Stimulated activated CD8-positive, alpha-beta memory T cell treated with anti-CD3 and anti-CD28 coated beads, Interleukin-2, amount 100 ng/mL, for 1 hour (primary cell): ENCODE measurements at places on chromosomes 12 and 14.

- no peak for DNase-seq
These were observed 47.1 kb upstream of the CDKN3 start for GRCh38 chr14:54349713-54350112.

DNA sequence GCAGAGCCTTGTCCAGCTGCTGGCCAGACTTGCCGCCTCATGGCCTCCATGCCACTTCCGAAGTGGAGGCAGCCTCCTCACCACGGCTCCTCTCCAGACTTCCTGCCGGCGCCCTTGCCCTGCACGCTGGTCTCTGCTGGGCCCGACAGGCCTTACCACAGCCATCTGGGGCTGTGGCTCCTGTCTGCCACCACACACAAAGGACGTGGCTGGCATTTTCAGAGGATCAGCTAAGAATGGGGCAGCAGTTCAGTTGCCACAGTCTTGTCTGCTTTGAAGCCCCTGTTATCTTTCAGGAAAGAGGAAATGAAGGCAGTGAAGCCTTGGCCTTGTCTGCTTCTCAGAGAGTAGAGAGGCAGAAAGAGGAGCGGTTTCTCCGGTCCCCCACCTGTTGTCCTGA lies 178.0 kb upstream of the FKBP4 start:
- no peak for DNase-seq

DNA sequence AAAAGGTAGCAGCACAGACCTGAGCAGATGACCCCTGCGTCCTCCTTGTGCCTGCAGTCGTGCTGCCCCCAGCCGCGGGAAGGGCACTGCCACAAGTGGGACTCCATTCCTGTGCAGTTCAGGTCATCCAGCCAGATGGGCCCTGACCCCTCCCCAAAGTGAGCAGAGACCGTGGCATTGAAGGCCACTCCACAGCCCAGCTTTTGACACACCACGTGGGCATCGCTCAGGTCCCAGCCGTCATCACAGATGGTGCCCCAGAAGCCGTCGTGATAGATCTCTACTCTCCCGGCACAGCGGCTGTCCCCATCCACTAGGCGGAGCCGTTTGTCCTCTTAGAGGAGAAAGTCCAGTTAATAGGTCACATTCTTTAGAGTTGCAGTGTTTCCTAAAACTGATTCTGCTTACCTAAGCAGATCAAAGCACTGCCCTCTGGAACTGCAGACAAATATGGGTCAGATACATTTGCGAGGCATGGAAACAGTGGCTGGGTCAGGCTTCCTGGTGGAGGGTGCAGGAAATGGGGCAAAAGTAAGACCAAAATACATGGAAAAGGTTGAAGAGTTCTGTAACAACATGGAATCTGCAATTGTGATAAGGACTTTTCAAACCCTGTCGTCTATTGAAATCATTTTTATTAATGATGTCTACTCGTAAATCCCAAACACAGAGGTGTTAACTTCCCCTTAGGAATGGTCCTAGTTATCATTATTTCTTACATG lies 69.4 kb downstream of the CD163L1 start:
- no peak for DNase-seq

DNA sequence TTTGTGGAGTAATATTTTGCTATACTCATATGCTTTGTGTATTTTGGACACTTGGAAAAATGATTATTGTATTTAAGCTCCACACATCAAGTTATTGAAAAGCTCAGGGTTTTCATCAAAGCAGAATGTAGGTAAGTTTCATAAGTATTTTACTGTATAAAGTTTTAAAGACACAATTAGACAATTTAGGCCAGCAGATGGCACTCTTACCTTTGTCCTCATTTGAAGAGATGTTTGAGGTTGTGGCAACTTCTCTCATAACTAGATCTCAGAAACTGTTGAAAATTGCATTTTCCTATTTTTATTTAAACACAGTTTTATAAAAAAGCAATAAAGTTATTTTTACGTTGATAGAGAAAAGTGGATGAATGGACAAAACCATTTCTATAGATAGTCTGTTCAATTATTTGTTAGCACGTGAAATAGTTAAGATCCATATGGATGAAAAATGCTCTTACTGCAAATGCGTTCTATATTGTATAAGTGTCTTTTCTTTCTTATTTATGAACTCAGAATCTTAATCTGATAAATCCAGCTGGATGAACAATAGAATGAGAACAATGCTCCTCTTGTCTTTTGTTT lies 300.0 kb downstream of the AEBP2 start:
- DNase-seq: no peak

GRCh38 chr12:95054206-95054605 lies 19.2 kb downstream of the NR2C1 start:
- DNase-seq: no peak

DNA sequence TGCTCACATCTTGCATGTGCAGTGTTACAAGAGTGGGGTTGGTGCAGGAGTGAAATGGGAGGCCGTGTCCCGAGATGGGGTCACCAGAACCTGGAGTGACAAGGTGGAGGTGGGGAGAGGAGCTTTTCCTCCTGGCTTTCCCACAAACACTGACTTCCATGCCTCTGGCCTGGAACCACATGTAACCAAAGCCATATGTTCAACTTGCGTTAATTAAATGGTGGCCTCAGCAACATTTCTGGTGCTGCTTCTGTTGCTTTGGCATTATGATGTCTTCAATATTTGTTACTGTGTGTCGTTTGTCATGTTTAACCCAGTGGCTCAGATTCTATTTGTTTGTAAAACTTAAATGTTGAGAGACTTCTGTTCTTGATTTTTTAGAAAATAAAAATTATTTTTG lies 110.2 kb downstream of the VCPKMT start:
- no peak for DNase-seq

GRCh38 chr14:58978343-58978742 lies 210.1 kb upstream of the DAAM1 start:
- no peak for DNase-seq
